ENCODE measurements at places on chromosomes 3 and 15.

DNA sequence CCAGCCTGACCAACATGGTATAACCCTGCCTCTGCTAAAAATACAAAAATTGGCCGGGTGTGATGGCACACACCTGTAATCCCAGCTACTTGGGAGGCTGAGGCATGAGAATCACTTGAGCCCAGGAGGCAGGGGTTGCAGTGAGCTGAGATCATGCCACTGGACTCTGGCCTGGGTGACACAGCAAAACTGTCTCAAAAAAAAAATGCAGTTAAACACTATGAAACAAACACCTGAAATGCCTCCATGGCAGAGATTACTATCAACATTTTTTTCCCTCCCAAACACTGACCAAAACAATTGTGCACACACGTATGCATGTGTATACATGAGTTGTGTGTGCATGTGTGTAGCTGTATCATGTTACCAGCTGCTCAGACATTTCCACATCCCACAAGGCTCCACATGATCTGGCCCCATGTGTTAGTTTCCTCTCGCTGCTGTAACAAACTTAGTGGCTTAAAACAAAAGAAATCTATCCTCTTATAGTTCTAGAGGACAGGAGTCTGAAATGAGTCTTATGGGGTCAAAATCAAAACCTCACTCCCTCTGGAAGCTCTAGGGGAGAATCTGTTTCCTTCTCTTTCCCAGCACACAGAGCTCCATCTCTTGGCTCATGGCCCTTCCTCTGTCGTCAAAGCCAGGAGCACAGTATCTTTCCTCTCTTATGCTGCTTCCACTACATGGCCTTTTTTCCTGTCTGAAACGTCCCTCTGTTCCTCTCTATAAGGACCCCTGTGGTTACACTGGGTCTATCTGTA, 34.5 kb downstream of the SLC41A3 start:
- ATAC-seq = no peak

DNA sequence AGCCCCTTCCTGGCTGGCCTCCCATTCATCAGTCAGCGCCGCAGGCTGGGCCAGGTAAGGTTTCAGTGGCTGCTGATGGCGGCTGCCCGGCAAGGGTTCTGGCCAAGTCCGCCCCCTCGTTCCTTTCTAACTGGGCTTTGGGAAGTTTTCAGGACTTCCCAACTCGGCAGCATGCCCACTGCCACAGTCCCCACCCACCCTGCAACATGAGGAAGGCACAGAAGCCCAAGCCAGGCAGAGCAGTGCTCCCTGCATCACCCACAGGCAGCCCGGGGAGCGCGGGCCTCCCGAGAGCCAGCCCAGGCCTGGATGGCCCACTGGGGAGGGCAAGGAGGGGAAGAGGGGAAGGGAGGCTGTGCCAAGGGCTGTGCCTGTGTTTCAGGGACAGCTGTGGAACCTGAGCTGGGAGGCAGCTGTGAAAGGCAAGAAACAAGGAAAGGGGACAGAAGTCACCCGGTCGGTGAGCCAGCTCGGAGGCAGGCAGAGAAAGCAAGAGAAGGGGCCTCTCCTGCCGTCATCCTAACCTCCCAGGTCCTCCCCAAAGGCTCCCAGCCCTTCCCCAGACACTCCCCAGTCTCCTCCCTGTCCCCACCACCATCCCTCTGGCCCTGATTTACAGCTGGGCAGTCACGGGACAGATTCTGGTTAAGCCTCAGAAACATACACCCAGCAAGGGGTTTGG, 73.9 kb downstream of the CPN2 start:
- ATAC-seq = no peak

DNA sequence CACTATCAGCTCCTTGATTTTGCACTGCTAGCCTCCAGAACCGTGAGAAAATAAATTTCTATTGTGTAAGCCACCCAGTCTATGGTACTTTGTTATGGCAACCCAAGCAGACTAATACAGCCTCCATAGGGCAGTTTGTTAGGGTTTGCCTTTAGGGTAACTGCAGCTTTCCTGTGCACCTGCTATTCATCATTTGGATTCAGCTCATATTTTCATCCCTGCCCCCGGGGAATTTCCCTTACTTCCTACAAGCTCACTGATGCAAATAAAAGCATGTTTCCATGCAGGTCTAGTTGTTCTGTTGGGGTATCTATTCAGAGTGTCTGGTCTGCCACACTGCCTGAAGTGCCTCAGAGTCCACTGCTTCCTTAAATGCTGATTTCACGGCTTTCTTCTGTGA, 48.6 kb upstream of the ATOSA start:
- no peak for ATAC-seq

- peak; percentile 87 for ATAC-seq
Observed at GRCh38 chr15:74402873-74403587, 30.7 kb downstream of the SEMA7A start.

GRCh38 chr3:184377374-184377773, 633 bp downstream of the THPO start:
- no peak for ATAC-seq

GRCh38 chr15:38225381-38225780, 27.3 kb upstream of the SPRED1 start:
- no peak for ATAC-seq

- ATAC-seq = no peak
Observed at GRCh38 chr15:76626611-76627010, 278.5 kb downstream of the SCAPER start.

DNA sequence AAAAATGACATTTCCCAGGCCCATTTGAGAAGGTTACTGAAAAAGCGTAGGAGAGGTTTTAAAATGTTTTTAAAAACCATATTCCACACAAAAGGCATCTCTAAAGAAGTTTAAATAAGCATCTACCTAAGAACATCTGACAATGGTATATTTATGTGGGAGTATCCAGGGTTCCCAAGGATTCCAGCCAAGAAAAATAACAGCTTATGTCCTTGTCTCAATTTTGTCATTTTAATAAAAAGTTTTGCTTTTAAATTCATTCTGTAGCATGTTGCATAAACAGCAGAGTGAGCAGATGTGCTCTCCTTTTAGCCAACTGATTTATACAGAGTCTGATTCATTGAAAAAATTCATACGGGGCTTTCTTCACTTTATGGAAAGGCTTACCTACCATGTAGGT, 129.9 kb downstream of the LRRC3B start:
- no peak for ATAC-seq

- no peak for ATAC-seq
Observed at GRCh38 chr15:86608461-86609205, 529.0 kb downstream of the AGBL1 start.

GRCh38 chr3:112043621-112044201, 9.2 kb downstream of the TMPRSS7 start:
- ATAC-seq = peak; percentile 95

- ATAC-seq = peak; percentile 85
Observed at GRCh38 chr3:32502118-32502945, at the start of gene CMTM6. Gene CMTM6, minus strand, starts transcription at chr3:32502852. Its CDS starts 107 bp downstream, at chr3:32502745.

GRCh38 chr3:55012091-55012490, 84.2 kb upstream of the LRTM1 start:
- ATAC-seq = no peak

DNA sequence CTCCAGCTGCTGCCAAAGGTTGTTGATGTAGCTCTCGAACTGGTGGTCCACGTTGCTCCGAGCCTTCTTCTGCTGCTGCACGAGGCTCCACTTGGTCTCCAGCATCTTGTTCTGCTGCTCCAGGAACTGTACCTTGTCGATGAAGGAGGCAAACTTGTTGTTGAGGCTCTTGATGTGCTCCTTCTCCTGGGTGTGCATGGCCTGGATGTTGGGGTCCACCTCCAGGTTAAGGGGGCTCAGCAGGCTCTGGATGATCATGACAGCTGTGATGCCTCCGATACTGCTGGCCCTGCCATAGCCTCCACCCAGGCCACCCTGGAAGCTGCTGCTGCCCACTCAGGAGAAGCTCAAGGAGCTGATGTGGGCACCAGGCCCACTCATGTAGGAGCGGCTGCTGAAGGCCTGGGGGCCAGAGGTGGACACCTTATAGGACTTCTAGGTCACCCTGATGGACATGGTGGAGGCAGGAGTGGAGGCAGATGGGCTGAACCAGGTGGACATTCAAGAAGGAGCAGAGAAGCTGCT, 14.9 kb upstream of the PSTPIP1 start:
- no peak for ATAC-seq

DNA sequence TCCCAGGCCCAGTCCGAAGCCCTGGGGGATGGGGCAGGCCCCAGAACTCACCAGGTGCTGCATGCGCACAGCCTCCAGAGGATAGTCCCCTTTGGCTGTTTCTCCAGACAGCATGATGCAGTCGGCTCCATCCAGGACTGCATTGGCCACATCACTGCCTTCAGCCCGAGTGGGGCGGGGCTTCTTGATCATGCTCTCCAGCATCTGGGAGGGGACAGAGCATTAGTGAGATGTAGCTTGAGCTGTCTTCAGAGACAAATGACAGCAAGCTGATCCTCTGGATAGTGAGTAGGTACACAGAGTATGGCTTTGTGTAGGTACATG, 9.1 kb upstream of the GRAMD2A start:
- no peak for ATAC-seq

DNA sequence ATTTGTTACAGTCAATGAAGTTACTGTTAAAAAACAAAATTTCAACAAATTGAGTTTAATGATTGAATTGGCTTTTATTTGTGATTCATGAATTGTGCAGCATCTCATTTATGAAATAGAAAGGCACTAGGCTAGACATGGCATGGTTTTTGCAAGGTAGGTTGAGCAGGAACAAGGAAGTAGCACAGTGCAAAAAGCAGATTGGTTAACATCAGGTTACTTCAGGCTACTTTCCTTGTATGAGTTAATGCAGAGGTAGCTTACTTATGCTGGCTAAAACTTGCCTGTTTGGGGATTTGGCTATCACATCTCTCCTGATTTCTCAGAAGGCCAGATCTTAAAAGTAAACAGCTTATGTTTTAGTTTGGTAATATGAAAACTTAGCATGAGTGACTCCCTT, 23.0 kb upstream of the SV2B start:
- ATAC-seq = no peak

- ATAC-seq = no peak
Observed at GRCh38 chr15:82044373-82045178, 1.2 kb downstream of the MEX3B start.

- no peak for ATAC-seq
Observed at GRCh38 chr3:171125010-171125409, 98.5 kb upstream of the SLC2A2 start.

DNA sequence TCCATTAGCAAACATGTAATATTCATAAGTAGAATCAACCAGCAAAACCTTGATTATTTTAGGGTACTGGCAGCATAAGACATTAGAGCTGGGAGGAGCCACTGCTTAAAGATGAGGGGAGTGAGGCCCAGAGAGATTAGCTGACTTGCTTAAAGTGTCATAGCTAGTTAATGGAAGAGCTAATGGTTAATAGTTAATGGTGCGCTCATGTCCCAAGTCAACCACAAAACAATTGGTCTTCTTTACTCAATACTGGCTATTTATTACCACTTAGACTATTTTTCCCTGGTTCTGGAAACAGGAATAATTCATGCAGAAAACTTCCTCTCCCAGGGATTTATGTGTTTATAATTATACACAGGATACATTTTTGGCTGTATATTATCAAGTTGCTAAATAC, 33.1 kb downstream of the EIF4E3 start:
- ATAC-seq = no peak

DNA sequence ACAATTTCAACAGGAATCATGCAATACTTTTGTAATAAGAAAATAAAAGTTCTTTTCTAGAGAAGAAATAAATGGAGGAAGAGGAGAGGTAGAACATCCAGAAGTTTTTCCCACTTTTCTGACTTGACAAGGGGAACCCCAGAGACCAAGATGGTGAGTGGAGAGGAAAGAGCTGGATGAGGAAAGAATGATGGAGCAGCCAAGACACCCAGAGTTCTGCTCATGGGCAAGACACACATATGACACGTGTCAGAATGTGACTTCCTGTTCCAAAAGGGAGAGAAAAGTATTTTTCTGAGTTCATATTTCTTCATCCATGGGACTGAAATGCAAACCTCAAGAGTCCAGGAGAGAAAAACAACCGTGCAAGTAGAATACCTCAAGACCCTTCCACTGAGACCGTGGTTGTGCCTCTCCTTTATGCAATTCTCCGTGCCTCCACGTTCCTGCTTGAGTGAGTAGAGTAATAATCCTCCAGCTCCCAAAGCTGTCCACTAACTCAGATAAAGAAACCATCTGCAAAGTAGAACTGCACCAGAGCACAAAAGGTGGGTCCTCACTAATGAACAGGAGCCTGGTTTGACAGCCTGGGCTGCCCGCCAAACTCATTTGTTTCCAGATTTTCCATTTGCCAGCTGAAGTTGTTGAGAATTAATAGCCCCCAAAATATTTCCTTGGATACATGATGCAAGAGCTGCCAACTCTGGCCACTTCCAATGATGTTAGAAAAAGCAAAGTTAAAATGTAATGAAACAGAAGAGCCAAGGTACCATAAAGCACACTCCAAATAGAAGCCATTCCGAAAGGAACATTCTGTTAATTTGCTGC, 272.6 kb upstream of the IGF1R start:
- ATAC-seq = no peak

- ATAC-seq = peak; percentile 8
Observed at GRCh38 chr3:115146032-115146417, 1.1 kb downstream of the ZBTB20 start.

- no peak for ATAC-seq
Observed at GRCh38 chr15:49131403-49131802, 24.0 kb downstream of the COPS2 start.

GRCh38 chr3:127074900-127075360, 92.0 kb downstream of the PLXNA1 start:
- no peak for ATAC-seq

DNA sequence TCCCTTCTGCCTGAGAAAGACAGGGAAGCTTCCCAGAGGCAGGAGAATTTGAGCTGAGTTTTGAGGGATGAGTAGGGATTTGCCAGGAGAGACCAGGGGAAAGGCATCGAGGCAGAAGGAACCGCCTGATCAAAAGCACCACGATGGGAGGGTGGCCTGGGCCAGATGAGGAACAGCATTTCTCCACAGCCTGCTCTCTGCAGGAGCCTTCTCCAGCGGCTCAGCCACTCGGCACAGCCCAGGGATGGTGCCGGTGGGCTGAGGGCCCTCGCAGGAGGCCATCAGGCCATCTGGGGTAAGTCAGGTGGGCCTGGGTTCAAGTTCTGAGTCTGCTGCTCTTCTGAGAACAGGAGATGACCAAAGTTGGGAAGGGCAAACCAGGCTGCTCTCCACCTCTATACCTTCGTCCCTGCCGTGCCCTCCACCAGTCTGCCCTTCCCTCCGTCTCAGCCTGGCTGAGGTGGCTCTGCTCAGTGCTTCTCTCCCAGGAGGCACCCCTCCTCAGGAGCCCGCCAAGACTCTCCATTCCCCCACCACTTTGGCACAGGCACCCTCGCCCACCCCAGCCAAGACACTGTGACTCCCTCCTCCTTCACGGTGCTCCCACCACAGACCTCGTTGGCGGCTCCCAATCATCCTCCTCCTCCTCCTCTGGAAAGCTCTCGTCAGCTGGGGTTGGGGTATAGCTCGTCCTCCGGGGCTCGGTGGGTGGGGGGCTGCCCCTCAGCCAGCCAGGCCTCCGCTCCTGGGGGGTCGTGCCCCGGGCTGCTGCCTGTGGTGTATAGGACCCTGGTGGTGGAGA, 34.9 kb downstream of the GRIP2 start:
- no peak for ATAC-seq

- ATAC-seq = no peak
Observed at GRCh38 chr3:73716418-73716817, 91.7 kb upstream of the PDZRN3 start.

All from activated T-helper 17 cell treated with anti-CD3 and anti-CD28 coated beads, Interleukin-2, amount 50 U/mL, for 72 hours (primary cell).